Esophagus squamous epithelium (tissue), 5 donors: ENCODE measurements at places on chromosomes 5 and 9.

DNA sequence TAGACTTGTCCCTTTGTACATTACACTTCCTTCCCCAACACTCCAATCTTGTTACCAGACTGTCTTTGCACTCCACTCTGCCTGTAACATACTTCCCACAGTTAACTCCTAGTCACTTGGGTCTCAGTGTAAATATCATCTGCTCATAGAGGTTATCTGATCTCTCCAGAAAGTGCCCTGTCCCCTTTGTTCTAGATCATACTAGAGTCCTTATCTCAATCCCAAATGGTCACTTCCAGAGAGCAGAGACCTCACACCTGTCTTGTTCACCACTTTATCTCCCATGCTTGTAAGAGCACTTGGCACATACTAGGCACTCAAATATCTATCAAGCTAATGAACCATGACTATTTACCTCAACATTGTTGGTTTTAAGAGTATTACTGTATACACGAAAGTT is 30.4 kb downstream of the SETX start:
- DNase-seq = no peak

DNA sequence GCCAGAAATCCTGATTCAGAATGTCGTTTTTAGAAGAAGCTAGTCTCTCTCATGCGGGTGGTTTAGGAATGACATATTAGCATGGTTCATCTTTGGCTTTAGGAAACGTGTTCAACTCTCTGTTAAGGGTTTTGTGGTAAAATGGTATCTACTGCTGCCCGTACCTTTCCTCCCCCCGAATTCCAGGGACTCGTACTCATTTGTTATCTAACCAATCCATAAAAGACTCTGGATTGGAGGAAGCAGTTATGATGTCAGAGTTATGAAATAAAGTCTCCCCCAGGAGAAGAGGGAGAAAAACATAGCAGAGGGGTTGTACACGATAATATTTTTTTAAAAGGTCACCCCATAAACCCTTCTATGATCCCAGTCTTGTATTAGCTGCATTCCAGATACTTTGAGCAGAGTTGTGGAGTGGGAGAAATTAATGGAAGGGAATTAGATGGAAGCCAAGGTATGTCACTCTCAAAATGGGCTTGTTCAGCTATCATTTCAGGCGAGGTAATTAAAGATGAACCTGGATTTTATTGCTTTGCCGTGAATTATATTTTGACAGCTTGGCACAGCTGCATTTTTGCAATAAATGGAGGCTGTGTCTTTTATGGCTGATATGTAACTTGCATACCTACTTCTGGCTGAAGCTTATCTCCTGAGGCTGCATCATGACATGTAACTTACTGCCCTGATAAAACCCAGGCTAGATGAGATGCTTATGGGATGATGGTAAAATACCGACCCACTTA is 31.3 kb downstream of the RAI14 start:
- no peak for DNase-seq

- no peak for DNase-seq
Observed at GRCh38 chr5:170971-171800, 20.1 kb upstream of the LRRC14B start.

GRCh38 chr9:128972956-128973355 is 25.5 kb downstream of the NUP188 start:
- no peak for DNase-seq

- DNase-seq = no peak
Observed at GRCh38 chr5:15463231-15463980, 36.6 kb upstream of the FBXL7 start.

DNA sequence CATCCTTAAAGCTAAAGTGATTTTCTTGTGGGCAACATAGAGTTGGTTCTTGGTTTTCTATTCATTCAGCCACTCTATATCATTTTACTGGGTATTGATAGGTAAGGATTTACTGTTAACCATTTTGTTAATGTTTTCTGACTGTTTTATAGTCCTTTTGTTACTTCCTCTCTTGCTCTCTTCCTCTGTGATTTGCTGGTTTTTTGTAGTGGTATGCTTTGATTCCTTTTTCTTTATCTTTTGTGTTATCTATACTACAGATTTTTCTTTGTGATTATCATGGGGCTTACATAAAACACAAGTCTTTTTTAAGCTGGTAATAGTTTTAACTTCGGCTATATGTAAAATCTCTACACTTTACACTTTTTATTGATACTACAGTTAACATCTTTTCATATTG is 43.3 kb downstream of the CREBRF start:
- DNase-seq = no peak
